NCI-H1694 treated with DMSO at 0.1 percent for 48 hours (cell line): ENCODE measurements at places on chromosomes 16 and 17.

DNA sequence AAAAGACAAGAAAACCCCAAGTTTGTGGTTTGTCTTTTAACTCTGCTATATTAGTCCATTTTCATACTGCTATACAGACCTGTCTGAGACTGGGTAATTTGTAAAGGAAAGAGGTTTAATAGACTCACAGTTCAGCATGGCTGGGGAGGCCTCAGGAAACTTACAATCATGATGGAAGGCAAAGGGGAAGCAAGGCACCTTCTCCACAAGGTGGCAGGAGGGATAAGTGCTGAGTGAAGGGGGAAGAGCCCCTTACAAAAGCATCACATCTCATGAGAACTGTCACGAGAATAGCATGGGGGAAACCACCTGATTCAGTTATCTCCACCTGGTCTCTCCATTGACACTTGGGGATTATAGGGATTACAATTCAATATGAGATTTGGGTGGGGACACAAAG, 13.5 kb upstream of the ADAM11 start:
- DNase-seq: no peak

DNA sequence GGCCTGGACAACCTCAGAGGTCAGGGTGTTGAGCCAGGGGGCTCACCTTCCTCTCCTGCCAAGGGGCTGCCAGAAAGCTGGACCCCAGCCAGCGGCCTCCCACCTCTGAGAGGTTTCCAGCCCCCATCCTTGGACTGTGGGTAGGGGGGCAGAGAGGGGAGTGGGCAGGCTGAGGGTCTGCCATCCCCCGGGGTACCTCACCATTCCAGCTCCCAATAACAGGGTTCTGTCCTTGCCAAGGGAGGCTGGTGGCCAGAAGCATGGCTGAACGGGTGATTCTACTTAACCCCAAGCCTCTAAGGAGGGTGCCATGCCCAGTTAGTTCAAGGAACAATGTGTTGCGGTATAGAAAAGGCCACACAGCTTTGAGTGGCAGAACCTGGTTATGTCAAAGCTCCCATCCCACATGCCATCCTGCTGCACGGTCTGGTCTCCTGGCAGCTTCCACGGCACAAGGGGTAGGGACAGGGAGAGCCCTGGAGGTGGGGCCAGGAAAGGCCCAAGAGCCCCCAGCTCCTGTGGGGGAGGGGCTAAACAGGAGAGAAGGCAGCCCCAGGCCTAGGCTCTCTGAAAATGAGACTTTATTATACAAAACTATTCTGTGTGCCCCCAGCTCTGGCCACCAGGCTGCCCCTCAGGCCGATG, 19.8 kb downstream of the B9D1 start:
- DNase-seq: no peak

- DNase-seq: no peak
Measured at GRCh38 chr17:77769215-77769614, 189.3 kb upstream of the TNRC6C start.

- DNase-seq: no peak
Measured at GRCh38 chr16:27405546-27406451, 3.8 kb downstream of the IL21R start.

DNA sequence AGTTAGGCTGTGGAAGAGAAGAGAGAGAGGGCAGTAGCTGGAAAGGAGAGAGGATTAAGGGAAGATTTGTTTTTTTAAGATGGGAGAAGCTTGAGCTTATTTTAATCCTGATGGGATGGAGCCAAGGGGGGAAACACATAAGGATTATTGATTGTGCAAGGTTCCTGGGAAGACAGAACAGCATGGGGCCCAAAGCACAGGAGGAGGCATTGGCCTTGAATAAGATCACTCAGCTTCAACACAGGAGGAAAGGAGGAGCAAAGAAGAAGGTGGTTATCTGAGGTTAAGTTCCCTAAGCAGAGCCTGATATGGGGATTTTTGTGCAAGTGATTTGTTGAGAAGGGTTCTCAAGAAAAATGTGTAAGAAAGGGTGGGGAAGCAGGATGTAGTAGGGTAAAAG, 169.8 kb downstream of the ABCC12 start:
- no peak for DNase-seq

GRCh38 chr16:24853169-24853824, 7.5 kb downstream of the SLC5A11 start:
- no peak for DNase-seq

- no peak for DNase-seq
Measured at GRCh38 chr17:54932711-54933110, 32.1 kb downstream of the TOM1L1 start.

GRCh38 chr17:55664287-55664686, 58.4 kb downstream of the TMEM100 start:
- DNase-seq: no peak

DNA sequence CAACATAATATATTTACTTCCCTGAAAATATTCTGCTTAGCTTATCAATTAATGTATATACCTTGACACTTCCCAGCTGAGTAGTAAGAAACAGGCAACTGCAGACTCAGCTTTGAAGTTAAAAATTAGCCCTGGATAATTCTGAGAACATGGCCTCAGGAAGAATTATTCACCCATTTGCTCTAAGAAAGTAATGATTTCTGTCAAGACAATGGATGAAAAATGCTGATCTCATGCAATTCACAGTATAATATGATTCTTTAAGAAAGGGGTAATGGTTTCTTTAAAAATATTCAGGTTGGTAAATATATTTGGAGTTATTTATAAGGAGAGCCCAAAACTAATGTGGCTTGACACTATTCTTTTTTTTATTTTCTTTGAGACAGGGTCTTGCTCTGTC, 88.8 kb downstream of the CACNG1 start:
- DNase-seq: no peak

GRCh38 chr16:3165111-3165822, 22.7 kb upstream of the OR1F1 start:
- DNase-seq: no peak

GRCh38 chr17:42431758-42432161, 8.7 kb upstream of the CAVIN1 start:
- no peak for DNase-seq

DNA sequence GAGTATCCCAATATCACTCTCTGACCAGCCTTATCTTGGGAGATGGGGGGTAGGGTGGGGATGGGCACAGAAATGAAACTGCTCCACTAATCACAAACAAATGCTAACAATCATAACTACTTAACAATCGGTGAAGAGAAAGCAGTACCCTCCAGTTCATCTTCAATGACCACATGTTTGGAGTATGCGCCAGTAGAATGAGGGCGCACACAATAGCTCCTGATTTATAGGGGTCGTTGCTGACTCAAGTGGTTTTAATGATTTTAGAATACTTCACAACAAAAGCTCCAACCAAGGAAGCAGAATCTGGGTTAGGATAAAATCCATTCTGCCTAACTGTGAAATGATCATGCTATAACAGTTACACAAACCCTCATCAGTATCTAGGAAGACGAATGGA, 184.4 kb downstream of the AATF start:
- no peak for DNase-seq
